Dorsolateral prefrontal cortex (tissue), 122 donors: ENCODE measurements at places on chromosomes 1 and 21.

- DNase-seq = no peak
Observed at GRCh38 chr1:31416101-31416736, 3.2 kb downstream of the SERINC2 start.

GRCh38 chr1:151504759-151505158, 6.4 kb upstream of the CGN start:
- DNase-seq = no peak

DNA sequence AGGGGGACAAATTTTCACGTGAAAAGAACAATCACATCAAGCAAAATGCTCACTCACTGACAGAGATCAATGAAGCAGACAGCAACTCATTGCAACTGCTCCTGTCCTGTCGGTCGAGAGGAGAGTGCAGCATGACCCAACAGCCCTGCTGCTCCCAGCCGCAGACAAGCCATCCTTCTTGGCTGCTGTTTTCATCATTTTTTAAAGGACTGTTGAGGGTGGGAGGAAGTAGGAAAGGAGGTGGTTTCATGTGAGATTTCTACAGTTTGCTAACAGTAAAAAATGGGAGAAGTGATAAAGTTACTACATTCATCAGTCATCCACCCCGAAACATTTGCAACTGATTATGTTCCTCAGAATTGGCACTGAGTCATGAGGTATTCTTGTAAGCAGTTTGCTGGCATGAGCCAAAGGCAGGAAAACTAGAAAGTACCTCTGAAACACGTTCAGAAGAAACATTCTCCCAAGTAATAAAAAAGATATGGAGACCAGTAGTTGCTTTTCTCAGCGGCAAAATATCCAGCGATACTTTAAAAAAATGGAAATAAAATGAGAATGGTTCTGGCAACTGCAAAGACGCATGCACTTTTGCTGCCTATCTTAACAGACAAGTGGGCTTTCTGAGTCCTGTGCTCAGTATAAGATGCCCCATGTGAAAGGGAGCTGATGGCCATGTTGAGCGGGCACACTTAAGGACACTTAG, 72.0 kb upstream of the CLDN14 start:
- DNase-seq = no peak

DNA sequence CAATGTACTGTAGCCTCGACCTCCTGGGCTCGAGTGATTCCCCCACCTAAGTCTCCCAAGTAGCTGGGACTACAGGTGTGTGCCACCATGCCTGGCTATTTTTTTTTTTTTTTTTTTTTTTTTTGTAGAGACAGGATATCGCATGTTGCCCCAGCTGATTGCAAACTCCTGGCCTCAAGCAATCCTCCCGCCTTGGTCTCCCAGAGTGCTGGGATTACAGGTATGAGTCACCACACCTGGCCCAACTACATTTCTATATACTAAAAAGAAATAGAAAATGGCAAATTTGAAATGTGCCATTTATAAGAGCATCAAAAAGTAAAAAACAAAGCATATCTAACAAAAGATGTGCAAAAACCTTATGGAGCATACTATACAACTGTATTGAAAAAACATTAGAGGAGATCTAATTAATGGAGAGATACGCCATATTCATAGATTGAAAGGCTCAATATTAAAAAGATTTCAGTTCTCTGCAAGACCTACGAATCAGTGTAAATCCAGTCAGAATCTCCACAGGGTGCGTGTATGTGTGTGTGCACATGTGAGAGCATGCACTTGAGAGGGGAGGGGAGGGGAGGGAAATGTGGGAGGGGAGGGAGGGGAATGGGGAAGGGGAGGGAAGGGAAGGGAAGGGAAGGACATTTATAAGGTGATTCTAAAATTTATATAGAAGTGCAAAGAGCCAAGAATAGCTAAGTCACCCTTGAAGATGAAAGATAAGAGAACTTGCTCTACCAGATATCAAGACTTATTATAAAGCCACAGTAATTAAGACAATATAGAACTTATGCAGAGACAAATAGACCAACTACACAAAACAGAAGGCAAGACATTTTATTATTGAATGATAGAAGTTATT, 15.5 kb upstream of the PADI4 start:
- no peak for DNase-seq

GRCh38 chr21:33383056-33383888, 19.9 kb upstream of the IFNGR2 start:
- no peak for DNase-seq

- no peak for DNase-seq
Observed at GRCh38 chr1:228405979-228406228, 731 bp downstream of the TRIM11 start.

- no peak for DNase-seq
Observed at GRCh38 chr1:85992791-85993190, 163.8 kb downstream of the COL24A1 start.

DNA sequence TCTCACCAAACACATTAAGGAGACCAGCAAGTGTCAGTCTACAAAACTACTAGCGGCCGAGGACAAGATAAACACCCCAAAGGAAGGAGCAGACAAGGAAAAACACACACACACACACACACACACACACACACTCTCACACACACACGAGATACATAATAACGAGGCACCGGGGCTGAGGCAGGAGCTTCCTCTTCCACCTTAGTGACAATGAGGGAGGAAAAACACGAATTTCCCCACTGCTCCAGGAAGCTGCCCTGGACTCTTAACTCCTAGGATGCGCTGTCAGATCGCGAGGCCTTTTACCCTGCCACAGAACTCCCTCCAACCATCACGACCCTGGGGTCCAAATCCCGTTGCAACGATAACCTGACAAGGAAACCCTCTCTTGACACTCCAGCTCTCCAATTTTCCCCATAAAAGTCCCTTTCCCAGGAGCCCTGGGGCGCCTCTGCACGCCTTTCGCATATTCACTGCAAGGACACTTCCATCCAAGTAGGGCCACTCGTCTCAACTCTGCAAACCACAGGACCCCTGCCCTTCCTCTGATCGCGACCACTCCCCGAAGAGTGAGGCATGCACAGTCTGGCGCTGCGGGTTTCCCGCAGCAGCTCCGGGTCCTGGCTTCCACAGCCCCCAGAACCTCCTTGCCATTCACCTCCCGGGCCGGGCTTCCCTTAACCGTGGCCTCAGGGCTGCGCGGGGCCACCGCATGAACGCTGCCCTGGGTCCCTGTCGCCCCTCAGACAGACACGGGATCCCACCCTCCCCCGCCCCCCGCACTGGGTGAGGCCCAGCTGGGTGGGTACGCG, 581 bp downstream of the ETV3 start:
- DNase-seq = no peak

GRCh38 chr1:64527165-64527564, 57.2 kb downstream of the CACHD1 start:
- no peak for DNase-seq

GRCh38 chr1:107664982-107665925, 299.7 kb downstream of the VAV3 start:
- DNase-seq = no peak

DNA sequence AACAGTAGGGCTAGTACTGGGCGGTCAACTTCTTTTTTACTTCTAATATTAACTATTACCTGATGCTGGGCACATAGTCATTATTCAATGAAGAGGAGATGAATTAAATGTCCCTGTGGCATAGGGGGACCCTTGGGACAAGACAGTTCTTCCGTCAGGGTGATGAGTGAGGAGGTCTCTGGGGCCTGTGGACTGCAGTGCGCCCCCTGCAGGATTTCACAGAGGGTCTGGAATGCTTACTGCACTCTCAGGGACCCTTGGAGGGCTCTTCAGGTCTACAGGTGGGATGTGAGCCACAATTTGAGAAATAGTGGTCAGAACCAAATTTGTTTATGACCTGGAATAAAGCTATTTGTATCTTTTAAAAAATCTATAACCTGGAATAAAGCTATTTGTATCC, 149.4 kb downstream of the FAM78B start:
- DNase-seq = no peak

DNA sequence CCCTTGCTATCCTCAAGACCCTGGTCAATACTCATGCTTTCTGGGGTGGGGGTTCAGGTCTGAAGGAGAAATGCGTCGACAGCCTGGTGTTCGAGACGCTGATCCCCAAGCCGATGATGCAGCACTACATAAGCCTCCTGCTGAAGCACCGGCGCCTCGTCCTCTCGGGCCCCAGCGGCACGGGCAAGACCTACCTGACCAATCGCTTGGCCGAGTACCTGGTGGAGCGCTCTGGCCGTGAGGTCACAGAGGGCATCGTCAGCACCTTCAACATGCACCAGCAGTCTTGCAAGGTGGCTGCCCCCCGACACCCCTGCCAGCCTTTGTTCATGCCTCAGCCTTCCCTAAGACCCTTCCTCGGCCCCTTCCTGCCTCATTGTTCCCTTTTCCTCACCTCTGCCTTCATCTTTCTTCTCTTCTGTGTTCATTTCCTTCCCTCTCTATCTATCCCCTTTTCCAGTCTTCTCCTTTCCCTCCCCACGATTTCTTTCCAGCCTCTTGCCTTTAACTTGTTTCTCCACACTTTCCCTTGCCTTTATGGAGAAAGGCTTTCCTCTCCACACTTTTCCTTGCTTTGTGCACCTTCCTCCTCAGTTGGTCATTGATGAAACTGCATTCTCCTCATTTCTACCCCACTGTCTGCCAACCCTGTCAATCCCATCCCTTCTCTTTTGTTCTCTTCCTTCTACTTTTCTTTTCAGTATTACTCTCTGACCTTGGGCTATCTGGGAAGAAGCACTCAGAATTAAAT, 18.3 kb upstream of the IPO9 start:
- no peak for DNase-seq

GRCh38 chr1:107430540-107431228, 289.8 kb downstream of the NTNG1 start:
- DNase-seq = peak; percentile 14

DNA sequence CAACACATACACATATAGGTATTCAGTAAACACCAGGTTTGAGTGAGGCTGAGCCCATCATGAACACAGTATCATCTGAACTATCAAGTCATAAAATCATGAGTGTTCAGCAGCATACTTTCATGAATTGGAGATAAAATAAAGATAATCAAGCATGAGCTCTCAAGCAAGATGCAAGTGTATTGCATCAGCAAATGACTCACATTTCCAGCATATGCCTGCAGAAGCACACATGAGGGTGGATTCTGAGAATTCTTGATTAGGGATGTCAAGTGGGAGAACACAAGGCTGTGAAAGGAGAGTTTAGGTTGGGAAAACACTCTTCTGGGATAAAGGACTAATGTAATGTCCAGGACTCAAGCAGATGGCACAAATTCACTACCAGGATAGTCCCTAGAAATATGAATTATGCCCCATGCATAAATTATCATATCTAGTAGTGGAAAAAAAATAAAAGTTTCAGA, 299.2 kb downstream of the SRGAP2C start:
- no peak for DNase-seq
